ENCODE measurements at places on chromosomes 7 and 10.

DNA sequence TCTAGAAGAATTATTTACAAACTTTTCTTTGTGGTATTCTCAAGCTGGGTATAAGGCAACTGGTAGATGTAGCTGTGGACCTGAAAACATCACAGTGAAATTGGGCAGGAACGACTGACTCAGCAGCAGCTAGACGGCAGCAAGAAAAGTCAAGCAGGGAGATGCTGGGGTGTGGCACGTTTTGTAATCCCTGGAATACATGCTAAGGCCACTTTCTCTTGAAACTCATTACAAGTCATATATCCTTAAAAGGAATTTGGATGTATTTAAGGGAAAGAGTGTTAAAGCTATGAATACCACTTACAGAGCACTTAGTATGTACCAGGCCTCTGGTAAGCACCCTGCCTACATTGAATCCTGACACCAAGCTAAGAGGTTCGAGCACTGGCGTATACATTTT, 17.4 kb downstream of the BEND7 start:
- no peak for DNase-seq

DNA sequence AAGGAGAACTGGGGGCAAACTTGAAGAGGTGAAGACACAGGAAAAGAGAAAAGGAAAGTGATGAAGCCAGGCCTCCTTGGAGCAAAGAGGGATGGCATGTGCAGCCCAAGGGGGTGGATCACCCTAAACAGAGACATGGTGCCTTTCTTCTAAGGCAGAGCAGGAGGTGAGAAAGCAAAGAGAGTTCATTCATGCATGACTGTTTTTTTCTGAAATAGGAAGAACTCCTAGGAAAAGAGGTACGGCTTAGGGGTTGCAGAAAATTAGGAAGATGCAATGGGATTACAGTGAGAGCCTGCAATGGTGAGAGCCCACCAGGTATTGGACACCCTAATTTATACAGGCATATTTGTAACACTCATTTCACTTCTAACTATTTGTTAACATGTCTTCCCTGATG, 15.9 kb downstream of the ITGB1 start:
- no peak for DNase-seq

- no peak for DNase-seq
These were observed 4.0 kb upstream of the BORCS7 start for GRCh38 chr10:102850025-102850518.

GRCh38 chr7:37394158-37394557, 54.5 kb downstream of the ELMO1 start:
- no peak for DNase-seq

GRCh38 chr10:11191190-11191589, 173.5 kb downstream of the CELF2 start:
- no peak for DNase-seq
